ENCODE measurements at places on chromosomes 2 and 18.

- DNase-seq = no peak
These were observed 750.5 kb downstream of the LRP1B start for GRCh38 chr2:141380008-141380979.

- no peak for DNase-seq
These were observed 65.1 kb downstream of the SLC4A3 start for GRCh38 chr2:219692521-219692920.

- no peak for DNase-seq
These were observed 444.9 kb upstream of the MAP2 start for GRCh38 chr2:208978946-208979345.

DNA sequence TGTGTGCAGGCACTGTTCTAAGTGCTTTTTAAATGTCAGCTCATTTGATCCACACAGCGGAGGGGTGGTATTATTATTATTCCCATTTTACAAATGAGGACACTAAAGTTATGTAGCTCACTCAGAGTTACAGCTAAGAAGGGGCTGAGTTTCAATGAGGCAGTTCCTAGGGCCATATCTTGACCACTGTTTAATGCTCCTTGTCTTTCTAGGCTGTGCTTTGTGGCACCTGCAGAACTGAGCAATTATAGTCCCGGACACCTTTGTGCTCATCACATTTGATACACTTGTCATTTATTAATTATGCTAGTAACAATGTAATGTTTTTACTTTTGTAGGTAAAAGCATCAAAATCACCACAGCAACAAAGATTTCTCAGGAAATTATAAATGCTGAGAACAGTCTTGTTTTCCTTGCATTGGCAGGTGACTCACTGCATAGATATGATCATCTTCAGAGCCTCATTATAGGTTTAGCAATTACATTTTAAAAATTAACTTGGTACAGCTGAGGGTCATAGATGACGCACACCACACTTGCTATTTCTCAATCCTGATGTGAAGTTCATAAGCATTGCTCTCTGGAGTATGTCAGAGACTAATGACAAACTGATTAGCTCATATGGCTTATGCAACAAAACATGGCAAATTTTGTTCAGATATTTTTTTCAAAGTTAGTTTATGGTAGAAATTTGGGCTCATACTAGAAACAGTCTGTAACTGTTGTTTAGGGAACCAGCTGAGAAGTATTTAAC is 366.8 kb downstream of the TGIF1 start:
- DNase-seq = no peak

DNA sequence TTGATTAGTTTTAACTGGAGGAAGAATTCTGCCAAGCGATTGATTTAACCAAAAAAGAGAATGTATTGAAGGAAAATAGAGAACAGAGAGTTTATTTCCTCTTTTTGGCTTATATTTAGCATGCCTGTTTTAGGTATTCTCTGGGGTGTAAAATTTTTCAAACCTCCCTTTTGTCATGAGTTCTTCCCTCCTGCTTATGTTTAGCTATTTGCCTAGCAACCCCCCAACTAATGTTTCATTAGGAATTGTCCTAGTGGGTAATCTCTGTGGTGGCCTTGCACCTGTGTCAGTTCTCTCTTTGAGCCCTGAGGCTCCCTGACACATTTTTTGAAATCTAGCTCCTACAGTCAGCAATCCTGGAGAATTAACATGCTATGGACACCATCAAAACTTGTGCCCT is 12.5 kb upstream of the REG1B start:
- DNase-seq = no peak

DNA sequence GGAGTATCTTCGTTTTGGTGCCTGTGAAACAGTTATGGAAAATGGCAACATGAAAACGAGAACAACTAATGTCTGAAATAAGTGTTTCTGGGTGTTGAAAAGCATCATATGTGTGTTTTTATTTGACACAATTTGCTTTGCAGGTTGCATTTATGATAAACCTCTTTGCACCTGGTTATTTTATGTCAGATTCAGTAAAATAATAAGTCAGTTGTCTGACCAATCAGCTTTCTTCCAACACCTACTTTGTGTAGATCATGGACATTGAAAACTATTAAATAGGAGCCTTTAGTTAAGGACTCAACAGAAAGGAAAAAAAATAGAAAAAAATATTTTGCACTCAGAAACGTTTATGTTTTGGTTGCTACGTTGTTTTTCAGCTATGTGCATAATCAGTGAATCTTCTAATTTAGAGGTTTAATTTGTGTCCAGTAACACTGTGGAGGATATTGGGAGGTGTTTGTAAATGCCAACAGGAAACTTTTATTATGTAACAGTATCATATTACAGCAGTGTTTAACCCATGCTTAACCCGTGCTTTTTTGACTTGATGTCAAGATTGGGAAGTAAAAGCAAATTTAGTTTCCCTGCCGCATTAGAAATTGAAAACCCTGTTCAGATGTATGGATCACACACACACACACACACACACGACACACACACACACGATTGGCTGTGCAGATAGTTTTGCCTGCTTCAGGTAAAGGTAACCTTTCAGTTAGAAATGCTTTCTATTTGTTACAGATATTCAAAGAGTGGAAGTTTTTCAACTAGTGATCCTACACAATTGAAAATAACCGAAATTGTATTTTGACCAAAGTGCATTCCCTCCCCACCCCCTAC is 2.6 kb downstream of the PKP4 start:
- no peak for DNase-seq

DNA sequence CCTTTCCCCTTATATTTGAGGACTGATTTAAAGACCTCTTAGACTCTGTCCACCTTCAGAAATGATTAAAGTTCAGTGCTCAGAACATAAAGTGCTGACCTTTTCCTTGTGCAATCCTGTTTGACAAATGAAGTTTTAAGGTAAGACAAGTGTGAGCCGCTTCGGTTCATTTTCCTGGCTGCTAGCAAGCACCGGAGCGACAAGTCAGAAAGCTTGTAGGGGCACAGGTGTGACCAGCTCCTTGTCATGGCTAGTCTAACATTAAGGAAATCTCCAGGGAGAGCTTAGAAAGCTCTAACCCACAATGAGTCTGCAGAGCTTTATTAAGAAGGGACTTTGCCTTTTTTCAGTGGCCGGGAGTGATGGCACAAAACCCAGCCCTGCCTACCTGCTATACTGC is 2.3 kb upstream of the NCKAP5 start:
- no peak for DNase-seq

GRCh38 chr2:221102896-221103688 is 469.0 kb downstream of the EPHA4 start:
- no peak for DNase-seq
